NCI-H510A treated with DMSO at 0.1 percent for 48 hours (cell line): ENCODE measurements at places on chromosomes 3 and 15.

DNA sequence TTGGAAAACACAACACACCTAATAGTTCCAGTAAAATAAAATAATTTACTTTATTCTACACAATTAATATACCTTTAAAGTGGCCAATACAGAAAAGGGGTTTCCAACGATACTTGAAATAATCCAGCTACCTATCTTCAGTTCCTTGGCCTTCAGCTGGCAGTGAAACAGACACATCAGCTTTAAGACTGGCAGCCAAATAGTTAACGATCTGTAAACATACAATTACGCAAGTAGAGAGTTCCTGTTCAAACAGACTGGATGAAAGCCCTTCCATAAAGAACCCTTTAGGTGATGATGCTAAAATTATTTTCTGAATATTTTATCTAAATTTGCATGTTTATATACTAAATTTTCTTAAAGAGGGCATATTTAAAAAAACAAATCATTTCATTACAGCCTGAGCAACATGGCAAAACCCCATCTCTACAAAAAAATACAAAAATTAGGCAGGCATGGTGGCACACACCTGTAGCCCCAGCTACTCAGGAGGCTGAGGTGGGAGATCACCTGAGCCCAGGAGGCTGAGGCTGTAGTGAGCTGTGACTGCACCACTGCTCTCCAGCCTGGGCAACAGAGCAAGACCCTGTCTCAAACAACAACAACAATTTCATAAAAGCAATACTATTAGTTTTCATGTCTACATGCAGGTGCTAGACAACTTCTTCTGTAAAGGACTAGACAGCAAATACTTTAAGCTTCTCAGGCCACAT is 12.9 kb downstream of the DYNC1LI1 start:
- peak; percentile 55 for DNase-seq

DNA sequence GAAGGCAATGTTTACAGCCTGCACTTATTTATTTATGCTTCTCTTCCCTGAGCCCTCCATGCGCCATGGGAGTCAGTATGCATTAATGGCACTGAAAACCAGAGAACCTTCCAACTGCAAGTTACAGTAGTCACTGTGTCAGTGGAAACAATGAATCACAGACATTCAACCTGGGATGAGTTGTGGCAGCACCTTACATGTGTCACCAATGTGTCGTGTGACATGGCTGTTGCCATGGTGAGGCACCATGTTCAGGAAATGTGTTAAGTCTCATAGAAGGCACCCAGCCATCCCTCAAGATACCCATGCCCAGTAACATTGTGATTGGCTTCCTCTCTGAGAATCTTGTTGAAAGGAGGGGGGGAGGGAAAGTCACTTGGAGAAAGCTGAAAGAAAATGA is 105.0 kb downstream of the FOXP1 start:
- DNase-seq = no peak

DNA sequence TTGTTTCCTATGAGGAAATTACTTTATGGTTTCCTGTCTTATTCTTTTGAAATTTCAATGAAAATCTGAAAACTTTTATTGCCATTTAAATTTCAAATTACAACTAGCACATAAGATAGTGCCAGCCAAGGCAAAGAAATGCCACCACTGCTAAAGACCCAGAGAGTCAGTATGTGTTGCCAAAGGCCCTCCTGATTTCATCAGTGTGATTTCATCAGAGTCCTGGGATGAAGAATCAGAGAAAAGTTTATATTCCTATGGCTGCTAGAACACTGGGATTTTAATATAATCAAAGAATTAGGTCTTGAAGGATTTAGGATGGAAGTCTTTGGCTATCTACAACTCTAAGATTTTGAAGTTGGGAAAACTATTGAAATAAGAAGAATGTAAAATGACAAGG is 434.2 kb upstream of the CCDC54 start:
- no peak for DNase-seq

DNA sequence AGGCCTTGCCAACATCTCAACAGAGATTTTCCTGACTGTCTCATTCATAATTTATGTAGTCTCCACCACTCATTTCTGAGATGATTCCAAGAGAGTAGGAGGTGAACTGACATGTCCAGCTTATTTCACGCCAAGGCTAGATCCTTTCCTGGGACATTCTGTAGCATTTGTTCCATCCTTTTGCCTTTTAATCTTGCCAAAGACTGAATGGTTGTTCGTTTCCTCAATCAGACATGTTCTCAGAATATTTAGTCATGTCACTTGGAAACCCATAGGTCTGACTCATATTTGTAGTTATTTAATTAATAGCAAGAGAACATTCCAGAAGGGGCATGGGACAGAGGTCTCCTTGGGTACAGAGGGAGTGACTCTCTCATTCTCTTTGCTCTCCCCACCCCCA is 80.9 kb downstream of the DHX36 start:
- DNase-seq = no peak

DNA sequence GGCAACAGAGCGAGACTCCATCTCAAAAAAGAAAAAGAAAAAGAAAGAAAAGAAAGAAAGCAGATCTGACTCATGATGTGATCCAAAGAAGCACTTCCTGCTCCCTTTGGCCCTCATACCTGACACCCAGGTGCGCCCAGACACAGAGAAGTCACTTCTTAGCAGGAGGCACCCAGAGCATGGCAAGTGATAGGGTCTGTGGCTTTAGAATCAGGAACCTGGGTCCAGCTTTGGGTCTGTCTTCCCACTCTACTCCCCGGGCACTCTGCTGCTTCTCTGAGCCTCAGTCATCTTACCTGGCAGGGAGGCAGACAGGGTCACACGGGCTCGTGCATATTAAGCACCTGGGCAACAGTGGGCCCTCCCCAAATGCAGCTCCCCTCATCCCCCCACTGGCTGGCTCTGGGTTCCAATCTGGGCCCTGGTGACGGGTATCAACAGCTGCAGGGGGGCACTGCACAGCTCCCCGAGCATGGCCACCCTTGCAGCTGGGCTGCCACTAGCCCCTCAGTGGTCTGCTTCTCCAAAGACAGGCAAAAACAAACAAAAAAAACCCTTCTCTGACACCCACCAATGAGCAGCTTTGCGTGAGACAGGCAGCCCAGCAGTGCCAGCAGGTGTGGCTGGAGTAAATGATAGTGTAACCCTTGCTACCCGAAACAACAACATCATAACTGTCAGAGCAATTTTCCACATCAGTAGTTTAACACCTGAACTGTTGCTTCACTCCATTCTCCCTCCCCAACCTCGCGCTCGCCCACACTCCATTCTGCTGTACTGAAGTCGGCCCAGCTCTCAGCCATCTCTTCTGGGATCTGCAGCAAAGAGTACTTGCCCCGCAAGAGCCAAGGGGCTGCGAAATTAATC is 99.8 kb downstream of the MEGF11 start:
- peak; percentile 82 for DNase-seq

DNA sequence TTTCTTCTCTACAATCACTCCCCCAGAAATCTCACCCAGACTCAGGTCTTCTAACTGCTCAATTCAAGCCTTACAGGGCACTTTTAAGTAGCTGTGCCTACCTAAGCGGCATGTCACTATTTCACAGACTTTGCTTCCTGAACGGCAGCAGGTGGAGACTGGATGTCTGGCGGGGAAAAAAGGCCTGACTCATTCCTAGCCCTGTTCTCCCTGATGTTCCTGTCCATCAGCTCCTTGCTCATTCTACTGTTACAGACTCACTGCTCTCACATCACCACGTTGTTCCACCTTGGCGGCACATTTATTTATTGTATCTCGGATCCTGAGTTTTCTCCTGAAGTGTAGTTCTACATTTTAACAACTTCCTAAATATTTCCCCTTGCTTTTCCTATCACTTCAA is 52.6 kb upstream of the ATP11B start:
- peak; percentile 83 for DNase-seq

- no peak for DNase-seq
Observed at GRCh38 chr15:35647303-35647702, 101.3 kb upstream of the DPH6 start.

- no peak for DNase-seq
Observed at GRCh38 chr3:13357074-13357473, 63.0 kb downstream of the NUP210 start.

DNA sequence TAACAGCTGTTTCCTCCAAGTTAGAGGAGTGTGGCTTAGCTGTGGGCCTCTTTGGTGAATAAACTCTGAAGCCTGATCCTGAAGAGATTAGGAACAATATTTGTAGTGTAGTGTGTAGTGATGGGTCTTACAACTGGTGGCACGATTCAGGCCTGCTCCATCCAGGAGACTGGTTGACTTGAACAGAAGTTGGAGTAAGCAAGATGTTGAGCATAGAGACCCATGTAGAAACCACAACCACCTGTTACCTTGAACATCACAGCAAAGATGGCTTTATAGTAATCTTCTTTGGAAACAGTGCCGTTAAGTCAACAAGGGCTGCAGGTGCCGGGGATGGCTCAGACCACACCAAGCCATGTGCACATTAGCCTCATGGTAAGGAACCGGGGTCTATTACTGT is 74.2 kb upstream of the RASGRP1 start:
- DNase-seq = no peak

DNA sequence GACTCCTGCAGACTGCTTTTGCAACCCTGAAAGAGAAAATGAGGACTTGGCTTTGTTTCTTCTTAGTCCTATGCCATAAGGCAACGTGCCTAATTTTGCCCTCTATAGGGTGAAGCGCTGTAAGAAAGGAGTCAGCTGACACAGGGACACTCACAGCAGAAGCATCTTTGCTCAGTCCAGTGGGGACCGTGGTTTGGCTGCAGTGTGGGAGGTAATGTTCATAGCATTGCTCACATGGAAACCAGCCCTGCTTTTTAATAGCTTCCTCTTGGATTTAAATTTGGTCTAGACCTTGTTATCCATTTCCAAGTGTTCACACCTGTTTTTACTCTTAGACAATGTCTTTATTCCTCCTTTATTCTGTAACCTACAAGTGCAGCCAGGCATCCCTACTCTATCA is 1032.1 kb downstream of the NTRK3 start:
- DNase-seq = no peak

- no peak for DNase-seq
Observed at GRCh38 chr3:153038367-153038766, 123.7 kb upstream of the RAP2B start.

DNA sequence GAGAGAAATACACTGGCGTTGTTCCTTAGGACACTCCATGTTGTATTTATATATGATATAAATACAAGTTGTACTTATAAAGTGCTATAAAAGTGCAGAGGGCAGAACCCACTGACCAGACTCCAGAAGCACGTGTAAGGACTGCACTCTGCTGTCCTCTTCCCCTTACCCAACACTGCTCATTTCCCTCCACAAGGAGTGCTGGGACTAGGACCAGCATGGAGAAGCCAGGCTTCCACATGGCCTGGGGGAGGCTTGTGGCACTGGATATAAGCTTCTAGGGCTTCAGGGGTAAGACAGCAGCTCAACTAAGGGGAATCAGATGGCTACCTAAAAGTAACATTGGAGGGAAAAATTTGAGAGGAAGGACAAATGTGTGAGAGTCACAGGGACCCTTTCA is 556.9 kb downstream of the IGSF11 start:
- DNase-seq = no peak

GRCh38 chr3:184635126-184635525 is 73.5 kb downstream of the EPHB3 start:
- peak; percentile 70 for DNase-seq

- DNase-seq = peak; percentile 0
Observed at GRCh38 chr3:41503998-41504623, 304.8 kb downstream of the CTNNB1 start.
